ENCODE measurements at places on chromosomes 6 and 20. TPM values are rescaled to one million over a fixed set of nuclear protein-coding genes. Genes with fewer than 3 reads are reported as not detected.
A peak's percentile ranks its signal among the peaks of the same experiment; 100 is the strongest.

The CABLES2 gene
- 8.0 TPM for total RNA-seq

GRCh38 chr6:137362878-137363804 is 131.1 kb downstream of the OLIG3 start:
- no peak overlapping the region for H3K27ac ChIP-seq
- H3K4me1 ChIP-seq = no peaks in the 10 kb centered on the region
- H3K4me3 ChIP-seq = no peak overlapping the region
- H3K36me3 ChIP-seq = no peaks in the 10 kb centered on the region
- H3K27me3 ChIP-seq = no peaks in the 10 kb centered on the region

GRCh38 chr6:1787894-1788293 is 178.2 kb downstream of the FOXC1 start:
- H3K4me3 ChIP-seq = no peak overlapping the region
- H3K27me3 ChIP-seq = no peaks in the 10 kb centered on the region
- DNase-seq = no peak

The LRRC73 gene
- total RNA-seq = 1.0 TPM

DNA sequence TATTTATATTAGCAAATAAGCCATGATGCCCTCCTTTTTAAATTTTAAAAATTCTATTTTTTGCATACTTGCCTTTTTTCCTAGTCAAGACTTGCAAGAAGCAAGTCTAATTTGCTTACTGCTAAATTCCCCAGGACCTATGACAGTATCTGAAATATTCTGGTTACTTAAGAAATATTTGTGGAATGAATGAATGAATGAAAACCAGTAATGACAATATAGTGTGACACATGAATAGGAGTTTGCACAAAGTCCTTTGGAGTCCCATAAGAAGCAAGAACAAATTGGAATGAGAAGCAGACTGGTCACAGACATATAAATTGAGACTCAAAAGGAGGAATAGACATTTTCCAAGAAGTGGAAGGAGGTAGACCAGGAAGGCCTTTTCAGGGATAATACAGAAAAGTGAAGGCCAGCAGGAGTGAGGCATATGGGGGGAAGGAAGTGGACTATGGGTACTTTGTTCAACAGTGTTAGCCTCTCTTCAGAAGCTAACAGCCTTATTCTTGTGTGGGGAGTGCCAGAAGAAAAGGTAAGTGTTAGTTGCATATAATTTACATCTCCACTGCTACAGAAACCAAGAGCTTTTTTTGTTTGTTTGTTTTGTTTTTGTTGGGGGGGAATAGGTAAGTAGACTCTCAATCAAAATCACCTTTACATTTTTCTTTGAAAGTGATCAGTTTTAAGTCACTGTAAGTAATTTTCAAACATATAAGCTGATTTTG is 93.6 kb upstream of the FAM184A start:
- H3K27ac ChIP-seq = no peak overlapping the region
- no peak overlapping the region for H3K4me3 ChIP-seq
- DNase-seq = no peak
- H3K36me3 ChIP-seq = no peaks in the 10 kb centered on the region
- no peaks in the 10 kb centered on the region for H3K27me3 ChIP-seq

The JPH2 gene
- 99.5 TPM for total RNA-seq

The GLP1R gene
- total RNA-seq = 0.25 TPM

DNA sequence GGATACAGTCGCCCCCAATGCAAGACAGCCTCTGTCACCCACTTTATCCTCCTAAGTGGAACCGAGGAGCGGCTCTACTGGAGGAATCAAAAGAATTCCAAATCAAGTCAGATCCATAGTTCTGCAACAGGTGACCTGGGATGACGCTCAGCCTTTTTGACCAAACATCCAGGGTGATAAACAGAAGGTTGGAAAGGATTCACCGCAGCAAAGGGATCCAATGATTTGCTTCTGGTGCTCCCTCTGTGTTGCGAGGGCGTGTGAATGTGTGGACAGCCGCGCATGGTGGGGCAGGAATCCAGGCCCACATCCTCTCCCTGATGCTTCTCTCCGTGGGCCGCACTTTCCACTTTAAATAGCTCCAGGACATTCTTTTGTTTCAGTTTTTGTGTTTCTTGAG is 116.8 kb upstream of the CDH4 start:
- H3K36me3 ChIP-seq = no peaks in the 10 kb centered on the region
- H3K4me1 ChIP-seq = no peaks in the 10 kb centered on the region
- no peak overlapping the region for H3K27ac ChIP-seq
- DNase-seq = no peak
- no peaks in the 10 kb centered on the region for H3K27me3 ChIP-seq

The CLPSL2 gene
- not detected for total RNA-seq

GRCh38 chr6:34236131-34236442 is 586 bp upstream of the HMGA1 start:
- DNase-seq = no peak
- peak overlapping the region; percentile 87 for H3K27ac ChIP-seq
- peaks cover 19% of the 10 kb centered on the region for H3K4me1 ChIP-seq
- H3K4me3 ChIP-seq = peak overlapping the region; percentile 81

- no peaks in the 10 kb centered on the region for H3K4me1 ChIP-seq
- no peak for DNase-seq
- H3K27me3 ChIP-seq = no peaks in the 10 kb centered on the region
- no peak overlapping the region for H3K4me3 ChIP-seq
- H3K27ac ChIP-seq = no peak overlapping the region
- peaks cover 26% of the 10 kb centered on the region for H3K36me3 ChIP-seq
Measured at GRCh38 chr6:69668916-69669315, 127.9 kb downstream of the LMBRD1 start.

- H3K4me3 ChIP-seq = no peak overlapping the region
- H3K27me3 ChIP-seq = no peaks in the 10 kb centered on the region
- no peak overlapping the region for H3K27ac ChIP-seq
- no peaks in the 10 kb centered on the region for H3K36me3 ChIP-seq
- H3K4me1 ChIP-seq = no peaks in the 10 kb centered on the region
- no peak for DNase-seq
Measured at GRCh38 chr6:107679457-107679856, 144.7 kb downstream of the SCML4 start.

- no peak for DNase-seq
- H3K27ac ChIP-seq = no peak overlapping the region
- no peaks in the 10 kb centered on the region for H3K36me3 ChIP-seq
- no peaks in the 10 kb centered on the region for H3K27me3 ChIP-seq
Measured at GRCh38 chr6:37731371-37731770, 33.7 kb upstream of the MDGA1 start.

The C6orf163 gene
- 3.8 TPM for total RNA-seq

DNA sequence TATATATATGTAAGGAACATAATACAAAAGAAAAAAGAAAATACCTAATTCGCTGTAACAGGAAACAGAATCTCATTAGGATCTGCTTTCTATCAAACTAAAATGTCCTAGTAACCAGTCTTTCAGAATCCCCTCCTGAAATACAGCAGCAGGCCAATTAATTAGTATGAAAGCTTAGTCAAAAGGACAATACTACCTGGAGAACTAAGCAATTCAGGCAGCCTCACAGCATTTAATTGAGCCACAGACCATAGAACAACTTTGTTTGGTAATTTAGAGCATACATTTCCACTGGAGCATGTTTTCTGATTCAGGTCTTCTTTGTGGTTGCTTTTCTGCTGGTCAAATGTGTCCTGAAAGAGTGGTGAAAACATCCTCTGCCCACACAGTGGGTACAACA is 516.0 kb downstream of the LMBRD1 start:
- H3K4me3 ChIP-seq = no peak overlapping the region
- no peak overlapping the region for H3K27ac ChIP-seq
